ENCODE measurements at places on chromosomes 1 and 21. TPM values are rescaled to one million over a fixed set of nuclear protein-coding genes. Genes with fewer than 3 reads are reported as not detected.

DNA sequence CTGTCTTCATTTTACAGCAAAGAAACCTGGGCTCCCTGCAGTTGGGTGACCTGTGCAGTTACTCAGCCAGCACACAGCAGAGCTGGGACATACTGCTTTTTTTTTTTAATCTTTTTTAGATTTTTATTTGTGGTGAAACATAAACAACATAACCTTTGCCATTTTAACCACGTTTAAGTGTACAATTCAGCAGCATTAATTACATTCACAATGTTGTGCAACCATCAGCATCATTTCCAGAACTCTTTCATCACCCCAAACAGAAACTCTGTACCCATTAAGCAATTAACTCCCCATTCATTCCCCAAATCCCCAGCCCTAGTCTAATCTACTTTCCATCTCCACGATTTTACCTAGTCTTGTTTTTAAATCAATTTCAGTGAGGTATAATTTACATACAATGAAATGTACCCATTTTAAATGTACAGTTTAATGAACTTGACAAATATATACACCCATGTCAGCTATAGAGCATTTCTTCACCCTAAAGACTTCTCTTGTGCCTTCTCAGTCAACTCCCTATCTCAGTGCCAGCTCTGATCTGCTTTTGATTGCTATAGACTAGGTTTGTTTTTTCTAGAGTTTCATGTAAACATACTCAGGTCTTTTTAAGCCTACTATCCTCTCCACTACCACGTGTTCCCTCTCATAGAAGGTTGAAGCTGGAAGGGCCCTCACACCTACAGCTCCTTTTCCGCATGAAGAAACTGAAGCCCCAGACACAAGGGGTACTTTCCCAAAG lies 37.8 kb upstream of the C8B start:
- no peaks in the 10 kb centered on the region for H3K4me1 ChIP-seq
- H3K36me3 ChIP-seq: no peaks in the 10 kb centered on the region
- H3K27me3 ChIP-seq: no peaks in the 10 kb centered on the region
- H3K27ac ChIP-seq: no peak overlapping the region
- H3K4me3 ChIP-seq: no peak overlapping the region

GRCh38 chr1:45448357-45448756 lies 42.6 kb downstream of the TESK2 start:
- H3K27me3 ChIP-seq: no peaks in the 10 kb centered on the region
- no peak overlapping the region for H3K4me3 ChIP-seq
- no peaks in the 10 kb centered on the region for H3K36me3 ChIP-seq
- no peak overlapping the region for H3K27ac ChIP-seq
- no peak for DNase-seq
- no peaks in the 10 kb centered on the region for H3K4me1 ChIP-seq

- no peak overlapping the region for H3K4me3 ChIP-seq
- no peak for DNase-seq
- H3K27me3 ChIP-seq: peaks cover 29% of the 10 kb centered on the region
- no peak overlapping the region for H3K27ac ChIP-seq
- H3K4me1 ChIP-seq: peaks cover 6% of the 10 kb centered on the region
Measured at GRCh38 chr1:212578041-212578440, 30.5 kb upstream of the ATF3 start.

GRCh38 chr1:17759114-17759513 lies 4.0 kb downstream of the ACTL8 start:
- no peak for DNase-seq
- H3K27me3 ChIP-seq: no peaks in the 10 kb centered on the region
- H3K4me3 ChIP-seq: no peak overlapping the region
- no peak overlapping the region for H3K27ac ChIP-seq

DNA sequence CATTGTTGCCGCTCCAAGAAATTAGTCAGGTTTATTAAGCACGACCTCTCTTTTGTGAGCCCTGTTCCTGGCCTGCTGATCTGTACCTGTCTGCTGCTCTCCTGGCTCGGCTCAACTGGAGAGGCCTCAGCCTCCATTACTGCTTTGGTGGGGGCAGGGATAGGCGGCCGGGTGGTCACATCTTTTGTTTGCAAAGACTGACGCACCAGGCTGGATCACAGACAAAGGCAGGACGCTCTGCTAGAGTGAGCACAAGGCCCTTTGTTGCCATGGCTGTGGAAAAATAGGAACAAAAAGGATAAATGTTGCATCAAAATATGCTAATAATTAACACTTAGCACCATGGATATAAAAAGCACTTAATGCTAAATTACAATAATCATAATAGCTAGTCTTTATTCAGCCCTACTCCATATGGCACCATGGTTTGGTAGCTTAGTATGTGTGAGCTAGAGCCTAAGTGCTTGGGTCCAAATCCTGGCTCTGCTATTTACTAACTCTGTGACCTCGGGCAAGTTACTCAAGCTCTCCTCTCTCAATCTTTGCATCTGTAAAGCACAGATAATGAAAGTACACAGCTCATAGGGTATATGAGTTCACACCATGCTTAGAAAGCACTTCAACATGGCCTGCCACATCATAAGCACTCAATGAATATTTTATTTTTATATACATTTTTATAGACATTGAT lies 28.9 kb upstream of the HPDL start:
- no peak overlapping the region for H3K27ac ChIP-seq
- no peak overlapping the region for H3K4me3 ChIP-seq
- no peaks in the 10 kb centered on the region for H3K27me3 ChIP-seq
- H3K4me1 ChIP-seq: peaks cover 10% of the 10 kb centered on the region
- DNase-seq: no peak

DNA sequence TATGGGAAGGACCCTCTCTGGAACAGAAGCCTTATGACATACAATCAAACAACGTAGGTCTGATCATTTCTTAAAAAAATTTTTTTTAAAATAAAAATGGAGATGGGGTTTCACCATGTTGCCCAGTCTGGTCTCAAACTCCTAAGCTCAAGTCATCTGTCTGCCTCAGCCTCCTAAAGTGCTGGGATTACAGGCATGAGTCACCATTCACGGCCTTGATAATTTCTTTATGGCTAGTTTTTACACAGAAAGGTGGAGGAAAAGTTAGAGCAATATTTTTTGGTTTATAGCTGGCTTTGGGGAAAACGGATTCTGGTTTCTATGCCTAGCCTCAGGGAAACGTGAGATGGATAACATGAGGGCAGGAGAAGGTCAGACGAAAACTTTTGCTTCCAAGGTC lies 70.0 kb upstream of the B3GALT5 start:
- no peak overlapping the region for H3K4me3 ChIP-seq
- H3K27me3 ChIP-seq: no peaks in the 10 kb centered on the region
- H3K36me3 ChIP-seq: no peaks in the 10 kb centered on the region
- no peak overlapping the region for H3K27ac ChIP-seq

GRCh38 chr1:154272999-154273563 lies 652 bp downstream of the HAX1 start:
- no peaks in the 10 kb centered on the region for H3K27me3 ChIP-seq
- peak overlapping the region; percentile 94 for H3K27ac ChIP-seq
- peaks cover 56% of the 10 kb centered on the region for H3K36me3 ChIP-seq
- peaks cover 28% of the 10 kb centered on the region for H3K4me1 ChIP-seq

PRAMEF14 gene
- total RNA-seq: not detected

GJB4 gene
- not detected for total RNA-seq

NT5C1A gene
- total RNA-seq: 0.74 TPM

All from activated T-helper 2 cell treated with anti-CD3 and anti-CD28 coated beads, Interferon-gamma antibody, Interleukin-2, Interleukin-4, amounts not matched to agents 10 μg/mL and 5 μg/mL and 100 μg/mL, durations not matched to agents 14 hours and 24 hours and 36 hours (primary cell).